Left kidney (tissue), 8 donors: ENCODE measurements at places on chromosomes 6 and 20.

- no peak for DNase-seq
Observed at GRCh38 chr6:28771401-28772267, 152.2 kb downstream of the TRIM27 start.

GRCh38 chr6:134198093-134198492, 119.8 kb downstream of the SGK1 start:
- DNase-seq, result no peak

GRCh38 chr6:149137594-149137993, 179.9 kb upstream of the TAB2 start:
- DNase-seq, result no peak

GRCh38 chr20:32366380-32366779, 8.2 kb downstream of the ASXL1 start:
- no peak for DNase-seq

DNA sequence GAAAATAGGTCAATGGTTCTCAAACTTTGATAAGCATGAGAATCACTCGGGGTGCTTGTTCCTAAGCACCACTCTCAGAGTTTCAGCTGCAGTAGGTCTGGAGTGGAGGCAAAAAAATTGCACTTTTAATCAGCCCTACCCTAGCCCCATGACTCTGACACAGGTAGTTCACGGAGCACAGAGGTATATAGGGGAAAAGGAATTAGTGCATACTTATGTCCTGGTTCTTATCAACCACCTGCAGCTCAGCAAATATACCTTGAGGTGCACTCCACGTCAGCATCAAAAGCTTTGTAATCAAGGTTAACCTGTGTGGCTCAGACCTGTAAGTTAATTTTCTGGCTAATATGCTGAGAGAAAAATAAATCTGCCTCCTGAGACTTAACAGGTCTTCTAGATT, 138.8 kb upstream of the HMGN3 start:
- DNase-seq, result no peak

GRCh38 chr6:144898052-144898689, 613.0 kb downstream of the UTRN start:
- DNase-seq, result no peak
